ENCODE measurements at places on chromosomes 3 and 15.

DNA sequence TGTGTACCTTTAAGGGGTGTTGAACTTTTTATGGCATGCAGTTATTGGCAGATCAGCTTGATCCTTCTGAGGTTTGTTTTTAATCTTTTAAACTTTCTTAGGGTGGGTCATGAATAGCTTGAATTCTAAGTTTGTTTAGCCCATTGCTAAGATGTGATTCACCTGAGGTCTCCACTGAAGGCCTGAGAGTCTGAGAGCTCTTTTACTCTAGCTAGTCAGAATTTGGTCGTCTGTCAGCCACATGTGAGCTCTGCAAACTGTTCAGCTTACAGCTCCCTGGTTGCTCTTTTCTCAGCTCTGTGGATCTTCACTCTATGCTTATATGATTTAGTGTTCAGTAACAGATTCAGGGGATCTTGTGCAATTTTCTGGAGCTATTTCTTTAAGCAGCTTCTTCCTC lies 161.3 kb downstream of the ABHD5 start:
- peak; percentile 65 for DNase-seq

GRCh38 chr15:62052713-62053112 lies 7.5 kb downstream of the VPS13C start:
- no peak for DNase-seq

- no peak for DNase-seq
Observed at GRCh38 chr15:87805117-87805820, 451.3 kb downstream of the NTRK3 start.

GRCh38 chr15:91904942-91905341 lies 51.4 kb downstream of the SLCO3A1 start:
- DNase-seq, result no peak

- no peak for DNase-seq
Observed at GRCh38 chr15:33516563-33516962, 205.8 kb downstream of the RYR3 start.

DNA sequence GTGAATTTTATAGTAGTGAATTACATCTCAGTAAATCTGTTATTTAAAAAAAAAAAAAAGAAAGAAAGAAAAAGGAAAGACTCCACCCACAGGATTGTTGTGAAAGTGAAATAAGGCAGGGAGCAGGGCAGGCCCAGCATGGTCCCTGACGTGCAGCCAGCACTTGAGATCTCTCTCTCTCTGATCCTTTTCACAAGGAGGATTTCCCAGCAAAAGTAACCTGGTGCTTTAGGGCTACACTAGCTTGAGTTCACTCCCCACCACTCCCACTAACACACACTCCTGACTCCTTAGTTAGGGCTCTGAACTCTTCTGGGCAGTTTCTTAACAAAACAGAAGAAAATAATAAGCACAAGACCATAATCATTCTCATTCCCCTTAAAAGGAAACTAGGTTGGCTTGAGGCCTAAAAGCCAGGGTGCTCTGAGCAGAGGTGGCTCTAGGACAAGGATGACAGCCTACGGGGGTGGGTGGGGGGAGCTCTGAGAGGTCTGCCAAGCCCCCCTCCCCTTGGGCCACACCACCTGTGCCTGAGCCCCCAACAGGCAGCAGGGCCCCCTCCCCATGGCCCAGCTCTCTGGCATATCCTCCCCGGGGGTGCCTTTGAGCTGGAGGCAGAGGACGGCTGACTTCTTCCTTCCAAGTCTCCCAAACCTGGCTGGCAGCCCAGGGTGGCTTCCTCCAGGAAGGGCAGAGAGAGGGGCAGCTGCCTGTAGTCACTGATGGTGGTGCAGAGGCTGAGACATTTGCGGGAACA lies 856 bp downstream of the TMEM40 start:
- peak; percentile 47 for DNase-seq

- DNase-seq, result peak; percentile 26
Observed at GRCh38 chr3:155064920-155065319, 15.2 kb upstream of the MME start.

DNA sequence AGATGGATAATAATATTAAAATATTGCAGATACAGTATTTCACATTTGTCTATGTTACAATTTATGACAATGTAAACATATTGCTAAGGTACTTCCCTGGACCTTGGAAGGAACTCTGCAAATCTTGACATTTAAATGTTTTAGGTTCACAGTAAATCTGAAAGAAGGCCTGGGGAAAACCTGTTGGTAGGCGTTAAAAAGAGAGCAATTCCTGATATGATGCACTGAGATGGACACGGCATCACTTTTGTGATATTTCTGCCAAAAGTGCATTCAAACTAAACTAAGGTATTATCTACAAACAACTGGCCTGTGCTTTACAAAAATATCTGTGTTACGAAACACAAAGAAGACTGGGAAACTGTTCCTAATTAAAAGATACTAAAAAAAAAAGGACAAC lies 6.1 kb upstream of the TP63 start:
- no peak for DNase-seq

- DNase-seq, result no peak
Observed at GRCh38 chr3:23052620-23053019, 150.5 kb upstream of the UBE2E2 start.

GRCh38 chr3:37291275-37291700 lies 116.9 kb upstream of the LRRFIP2 start:
- peak; percentile 77 for DNase-seq

DNA sequence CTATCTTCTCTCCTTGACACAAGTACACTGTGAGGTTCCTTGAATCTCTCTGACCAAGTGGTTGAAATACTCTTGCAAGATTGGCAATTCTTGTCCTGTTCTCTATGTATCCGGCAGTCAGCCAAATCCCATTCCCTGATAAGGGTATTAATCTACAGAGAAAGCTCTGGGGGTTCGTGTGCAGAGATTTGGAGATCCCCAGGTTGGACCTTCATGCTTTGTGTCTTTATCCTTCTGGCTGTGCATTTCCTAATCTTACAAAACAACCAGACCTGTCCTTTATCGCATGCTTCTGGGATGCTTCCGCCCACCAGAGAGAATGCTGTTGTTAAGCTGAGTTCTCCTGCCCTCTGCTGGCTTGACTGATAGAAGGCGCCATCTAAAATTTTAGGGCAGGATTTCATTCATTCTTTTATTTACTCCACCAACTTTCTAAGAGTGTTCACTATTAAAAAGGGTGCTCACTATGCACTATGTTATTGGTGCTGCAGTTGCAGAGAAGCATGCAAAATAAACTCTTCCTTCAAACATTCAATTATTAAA lies 8.6 kb upstream of the SST start:
- peak; percentile 60 for DNase-seq

DNA sequence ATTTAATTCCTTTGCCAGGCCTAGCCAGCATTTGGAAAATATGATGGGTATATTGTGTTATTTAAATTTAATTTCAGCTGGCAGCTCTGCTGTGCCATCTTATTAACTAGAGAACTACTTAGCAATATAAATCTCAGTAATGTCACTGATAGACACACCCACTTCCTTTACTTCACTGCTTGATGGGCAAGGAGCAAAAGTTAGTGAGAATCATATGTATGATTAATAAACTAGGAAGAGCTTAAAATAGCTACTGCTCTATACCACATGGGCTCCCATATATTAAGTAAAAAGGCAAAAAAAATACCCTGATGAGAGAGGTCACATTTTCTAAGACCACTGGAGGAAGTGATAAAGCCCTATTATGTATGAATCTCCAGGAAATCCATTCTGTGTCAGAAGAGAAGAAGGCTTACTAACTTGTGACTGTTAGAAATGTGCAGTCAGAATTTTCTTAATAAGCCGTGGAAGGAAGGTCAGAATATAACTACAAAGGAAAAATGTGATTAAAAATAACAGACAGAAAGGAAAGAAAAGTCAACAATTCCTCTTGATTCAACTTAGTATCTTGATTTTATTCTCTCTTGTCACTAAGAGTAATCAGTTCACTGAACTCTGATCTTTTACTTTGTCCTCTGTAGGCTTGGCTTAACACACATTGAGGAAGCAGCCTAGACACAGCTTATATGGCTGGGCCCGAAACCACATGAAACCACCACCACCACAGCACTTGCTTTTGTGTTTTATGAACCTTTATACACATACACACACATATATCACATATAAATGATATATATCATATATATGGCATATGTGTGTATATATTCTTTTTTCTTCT lies 1233.9 kb upstream of the ALCAM start:
- peak; percentile 66 for DNase-seq

DNA sequence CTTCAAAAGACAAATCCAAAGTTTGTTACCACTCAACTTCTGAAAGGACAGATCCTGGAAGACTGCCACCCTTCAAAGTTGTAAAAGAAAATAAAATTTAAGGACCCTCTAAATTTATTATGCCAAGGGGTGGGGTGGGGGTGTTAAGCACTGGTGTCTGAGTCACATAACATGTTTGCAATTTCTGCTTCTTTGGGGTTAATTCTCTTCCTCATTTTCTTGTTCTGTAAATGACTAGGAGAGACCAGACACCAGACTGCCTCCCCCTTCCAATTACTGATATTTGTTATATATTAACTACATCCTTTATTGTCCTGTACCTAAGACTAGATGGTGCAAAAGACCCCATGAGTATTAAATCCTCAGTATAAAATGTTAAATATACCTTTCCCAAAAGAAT lies 242.8 kb downstream of the ZNF385D start:
- no peak for DNase-seq

All from fibroblast of skin of right biceps (primary cell).